ENCODE measurements at places on chromosomes 12 and 14.

- DNase-seq: no peak
Observed at GRCh38 chr14:79074510-79074909, 904.3 kb downstream of the NRXN3 start.

- no peak for DNase-seq
Observed at GRCh38 chr14:75984674-75985073, 889 bp upstream of the IFT43 start.

DNA sequence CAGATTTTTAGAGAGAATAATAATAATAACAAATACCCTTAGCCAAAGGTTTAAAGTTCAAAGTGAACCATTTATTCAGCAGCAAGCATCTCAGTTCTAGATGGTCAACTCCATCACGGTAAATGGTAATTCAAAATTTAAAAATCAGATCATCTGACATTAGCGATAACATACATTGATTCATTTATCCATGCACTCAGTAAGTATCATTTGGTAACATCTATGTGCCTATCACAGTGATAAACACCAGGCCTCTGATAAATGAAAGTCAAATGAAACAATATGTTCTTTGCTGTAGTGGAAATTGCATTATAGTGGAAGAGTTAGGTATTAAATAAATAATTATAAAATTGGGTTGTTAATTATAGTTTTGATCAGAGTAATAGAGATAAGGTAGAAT, 108.8 kb downstream of the CNTN1 start:
- DNase-seq: no peak

DNA sequence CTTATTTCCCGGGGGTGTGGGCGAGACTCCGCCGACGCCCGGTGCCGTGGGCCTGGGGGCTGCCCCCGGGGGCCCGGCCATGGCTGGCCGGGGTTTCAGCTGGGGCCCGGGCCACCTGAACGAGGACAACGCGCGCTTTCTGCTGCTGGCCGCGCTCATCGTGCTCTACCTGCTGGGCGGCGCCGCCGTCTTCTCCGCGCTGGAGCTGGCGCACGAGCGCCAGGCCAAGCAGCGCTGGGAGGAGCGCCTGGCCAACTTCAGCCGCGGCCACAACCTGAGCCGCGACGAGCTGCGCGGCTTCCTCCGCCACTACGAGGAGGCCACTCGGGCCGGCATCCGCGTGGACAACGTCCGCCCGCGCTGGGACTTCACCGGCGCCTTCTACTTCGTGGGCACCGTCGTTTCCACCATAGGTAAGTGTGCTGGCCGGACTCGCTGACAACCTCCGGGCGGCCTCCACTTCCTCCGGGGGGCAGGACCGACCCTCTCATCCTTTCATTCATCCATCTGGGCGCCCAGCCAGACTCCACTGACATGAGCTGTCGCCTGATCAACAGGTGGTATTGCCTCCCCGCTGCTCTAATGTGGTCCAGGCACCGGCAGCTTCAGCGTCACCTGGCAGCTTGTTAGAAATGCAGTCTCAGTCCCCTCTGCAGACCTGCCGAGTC, 467 bp downstream of the KCNK13 start:
- DNase-seq: no peak

DNA sequence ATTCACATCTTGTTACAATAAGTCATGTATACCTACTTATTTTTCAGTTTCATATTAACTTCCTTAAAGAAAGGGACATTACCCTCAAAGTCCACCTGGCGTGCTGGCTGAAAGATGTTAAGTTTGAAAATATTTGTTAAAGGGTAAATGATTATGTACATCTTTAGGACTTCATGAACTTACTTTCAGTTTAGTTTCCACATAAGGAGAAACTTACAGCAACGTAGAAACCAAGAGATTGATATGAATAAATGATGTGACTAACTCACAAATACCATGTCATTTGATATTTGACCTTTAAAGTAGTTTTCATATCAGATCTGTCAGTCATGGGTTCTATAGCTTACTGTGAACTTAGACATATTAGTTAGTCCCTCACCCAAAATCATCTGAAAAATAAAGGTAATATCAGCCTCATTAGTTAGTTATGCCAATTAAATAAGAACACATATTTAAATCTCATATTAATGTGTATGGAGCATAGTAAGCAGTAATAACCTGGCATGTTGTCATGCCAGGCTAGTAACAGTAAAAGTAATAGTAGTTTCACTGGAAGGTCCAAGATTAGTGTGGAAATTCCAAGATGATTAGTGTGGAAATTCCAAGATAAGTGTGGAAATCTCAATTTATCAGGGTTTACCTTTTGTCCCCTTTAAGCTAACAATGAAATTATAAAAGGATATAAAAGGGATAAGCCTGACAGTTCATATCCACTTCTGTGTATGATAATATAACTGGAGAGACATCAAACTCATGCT, 1.9 kb upstream of the CLEC2D start:
- no peak for DNase-seq

DNA sequence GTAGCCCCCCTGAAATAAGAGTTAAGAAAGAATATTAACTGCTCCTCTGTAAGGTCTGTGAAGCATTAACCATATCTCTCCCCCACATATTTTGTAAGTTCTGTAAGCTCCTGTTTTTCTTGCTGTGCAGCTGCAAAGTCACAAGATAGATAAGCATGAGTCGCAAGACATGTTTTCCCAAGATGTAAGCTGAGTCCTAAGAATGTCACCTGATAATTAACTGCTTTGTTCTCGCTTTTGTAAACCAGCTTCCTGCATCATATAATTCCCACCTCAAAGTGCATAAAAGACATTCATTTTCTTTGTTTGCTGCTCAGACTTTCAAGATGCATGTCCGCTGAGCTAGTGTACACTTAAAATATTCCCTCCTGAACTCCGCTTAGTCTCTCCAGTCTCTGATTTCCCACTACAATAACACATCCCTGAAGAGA, 27.0 kb upstream of the PHC1 start:
- no peak for DNase-seq

DNA sequence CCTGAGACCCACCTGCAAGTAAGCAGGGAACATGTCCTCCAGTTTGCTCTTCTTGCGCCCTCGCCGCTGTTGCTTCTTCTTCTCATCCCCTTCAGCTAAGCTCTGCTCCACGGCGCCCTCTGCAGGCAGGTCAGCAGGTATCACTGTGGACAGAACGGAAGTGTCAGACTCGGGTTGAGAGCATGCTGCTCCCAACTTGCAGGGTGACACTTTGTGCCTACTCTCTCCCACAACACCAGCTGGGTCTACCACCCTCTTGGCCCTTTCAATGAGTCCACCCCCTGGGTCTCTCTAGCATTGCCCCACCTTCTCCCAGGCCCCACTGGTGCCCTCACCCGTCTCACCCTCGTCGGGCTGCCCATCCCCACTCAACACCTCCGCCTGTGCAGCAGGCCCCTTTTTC, 16.7 kb downstream of the KMT2D start:
- DNase-seq: no peak

- no peak for DNase-seq
Observed at GRCh38 chr12:110669193-110669502, 19.8 kb downstream of the HVCN1 start.

- no peak for DNase-seq
Observed at GRCh38 chr12:89475203-89475990, 49.2 kb downstream of the GALNT4 start.

GRCh38 chr14:20415782-20416206, 2.5 kb upstream of the TEP1 start:
- peak; percentile 21 for DNase-seq

DNA sequence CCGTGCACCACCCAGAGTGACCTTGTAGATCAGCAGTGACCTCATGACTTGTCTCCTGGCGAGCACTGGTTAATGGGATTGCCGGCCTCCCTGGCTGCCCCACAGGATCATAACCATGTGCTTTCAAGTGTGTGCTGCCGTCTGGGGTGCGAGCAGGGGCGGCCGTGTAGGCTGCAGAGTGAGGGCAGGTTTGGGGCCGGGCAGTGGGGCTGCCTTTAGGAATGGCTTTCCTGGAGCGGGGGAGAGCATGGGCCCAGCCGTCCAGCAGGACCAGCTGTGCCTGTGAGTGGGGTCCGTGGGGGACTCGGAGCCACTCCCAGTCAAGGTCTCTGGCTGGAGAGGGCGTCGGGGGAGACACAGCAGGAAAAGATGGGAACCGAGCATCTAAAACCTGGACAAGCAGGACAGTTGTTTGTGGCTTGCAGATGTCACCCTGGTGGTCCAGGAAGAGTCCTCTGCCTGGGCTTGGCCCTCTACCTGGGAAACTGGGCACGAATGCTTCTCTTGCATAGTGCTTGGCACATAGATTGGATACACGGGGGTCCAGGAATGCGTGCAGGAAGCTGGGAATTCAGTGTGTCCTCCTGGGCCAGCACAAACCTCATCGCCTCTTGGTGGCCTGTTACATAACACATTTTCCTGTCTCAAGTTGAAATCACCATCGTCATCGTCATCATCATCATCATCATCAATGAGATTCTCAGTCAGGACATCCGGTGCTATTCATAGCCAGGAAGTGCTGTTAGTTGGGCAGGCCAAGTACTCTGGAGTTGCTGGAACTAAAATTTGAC, 96.0 kb downstream of the ADGRD1 start:
- no peak for DNase-seq

DNA sequence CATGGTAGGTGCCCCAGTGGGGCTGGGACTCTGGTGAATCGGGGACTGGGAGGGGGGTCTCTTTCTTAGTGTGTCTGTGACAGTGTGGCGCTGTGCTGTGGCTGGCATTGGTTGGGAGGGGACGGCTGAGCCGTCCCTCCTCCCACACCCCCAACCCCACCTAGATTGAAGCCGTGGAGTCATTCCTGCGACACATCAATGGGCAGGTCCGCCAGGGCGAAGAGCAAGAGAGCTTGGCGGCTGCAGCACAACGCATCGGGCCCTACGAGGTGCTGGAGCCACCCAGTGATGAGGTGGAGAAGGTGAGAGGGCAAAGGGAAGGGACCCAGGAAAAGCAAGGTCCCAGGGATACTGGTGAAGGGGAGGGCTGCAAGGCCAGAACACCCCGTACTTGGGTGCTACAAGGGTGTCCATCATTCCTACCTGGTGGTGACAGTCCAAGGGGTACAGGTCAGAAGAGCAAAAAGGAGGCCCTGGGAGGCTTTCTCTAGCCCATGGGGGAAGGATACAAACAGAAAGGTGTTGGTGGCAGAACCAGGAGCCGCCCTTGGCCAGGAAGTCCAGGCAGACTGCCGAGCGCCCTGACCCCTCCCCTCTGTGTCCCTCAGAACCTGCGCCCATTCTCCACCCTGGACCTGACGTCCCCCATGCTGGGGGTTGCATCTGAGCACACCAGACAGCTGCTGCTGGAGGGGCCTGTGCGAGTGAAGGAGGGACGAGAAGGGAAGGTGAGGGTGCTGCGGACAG, 7.4 kb downstream of the PLEKHG6 start:
- DNase-seq: no peak

GRCh38 chr14:26872515-26873361, 274.9 kb upstream of the NOVA1 start:
- no peak for DNase-seq

GRCh38 chr12:124305136-124305535, 10.2 kb downstream of the RFLNA start:
- DNase-seq: no peak

DNA sequence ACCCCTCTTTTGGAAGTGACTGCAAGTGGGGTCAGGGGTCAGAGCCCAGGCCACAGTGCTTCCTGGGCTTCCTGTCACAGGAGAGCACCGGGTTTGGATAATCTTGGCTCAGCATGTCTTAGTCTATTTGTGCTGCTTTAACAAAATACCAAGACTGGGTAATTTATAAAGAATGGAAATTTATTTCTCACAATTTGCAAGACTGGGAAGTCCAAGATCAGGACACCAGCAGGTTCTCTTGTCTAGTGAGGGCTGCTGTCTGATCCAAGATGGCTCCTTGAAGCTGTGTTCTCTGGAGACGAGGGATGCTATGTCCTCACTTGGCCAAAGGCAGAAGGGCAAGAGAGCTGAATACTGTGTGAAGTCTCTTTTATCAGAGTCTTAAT, 74.1 kb downstream of the RIN3 start:
- no peak for DNase-seq

GRCh38 chr12:14256121-14256520, 109.4 kb upstream of the ATF7IP start:
- DNase-seq: no peak

- no peak for DNase-seq
Observed at GRCh38 chr12:46179693-46180452, 89.0 kb downstream of the SLC38A1 start.

DNA sequence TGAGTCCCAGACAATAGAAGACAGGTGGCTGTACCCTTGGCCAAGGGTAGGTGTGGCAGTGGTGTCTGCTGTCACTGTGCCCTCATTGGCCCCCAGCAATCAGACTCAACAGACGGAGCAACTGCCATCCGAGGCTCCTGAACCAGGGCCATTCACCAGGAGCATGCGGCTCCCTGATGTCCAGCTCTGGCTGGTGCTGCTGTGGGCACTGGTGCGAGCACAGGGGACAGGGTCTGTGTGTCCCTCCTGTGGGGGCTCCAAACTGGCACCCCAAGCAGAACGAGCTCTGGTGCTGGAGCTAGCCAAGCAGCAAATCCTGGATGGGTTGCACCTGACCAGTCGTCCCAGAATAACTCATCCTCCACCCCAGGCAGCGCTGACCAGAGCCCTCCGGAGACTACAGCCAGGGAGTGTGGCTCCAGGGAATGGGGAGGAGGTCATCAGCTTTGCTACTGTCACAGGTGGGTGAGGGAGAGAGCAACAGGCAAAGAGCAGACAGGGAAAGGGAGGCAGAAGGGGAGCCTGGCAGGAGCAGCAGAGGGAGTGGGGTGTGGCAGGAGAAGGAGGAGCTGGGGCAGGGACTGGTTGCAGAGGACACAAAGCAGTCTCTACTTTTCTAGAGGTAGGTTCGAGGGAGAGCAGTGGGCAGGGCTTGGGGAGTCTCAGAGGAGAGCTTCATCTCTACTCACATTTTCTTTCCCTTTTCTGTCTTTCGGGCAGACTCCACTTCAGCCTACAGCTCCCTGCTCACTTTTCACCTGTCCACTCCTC, 452 bp downstream of the INHBE start:
- DNase-seq: no peak

- DNase-seq: no peak
Observed at GRCh38 chr14:105064721-105065143, 498 bp downstream of the GPR132 start.

GRCh38 chr14:89869606-89870005, 84.9 kb downstream of the EFCAB11 start:
- DNase-seq: no peak

- DNase-seq: no peak
Observed at GRCh38 chr12:3632256-3632655, 120.7 kb downstream of the CRACR2A start.

DNA sequence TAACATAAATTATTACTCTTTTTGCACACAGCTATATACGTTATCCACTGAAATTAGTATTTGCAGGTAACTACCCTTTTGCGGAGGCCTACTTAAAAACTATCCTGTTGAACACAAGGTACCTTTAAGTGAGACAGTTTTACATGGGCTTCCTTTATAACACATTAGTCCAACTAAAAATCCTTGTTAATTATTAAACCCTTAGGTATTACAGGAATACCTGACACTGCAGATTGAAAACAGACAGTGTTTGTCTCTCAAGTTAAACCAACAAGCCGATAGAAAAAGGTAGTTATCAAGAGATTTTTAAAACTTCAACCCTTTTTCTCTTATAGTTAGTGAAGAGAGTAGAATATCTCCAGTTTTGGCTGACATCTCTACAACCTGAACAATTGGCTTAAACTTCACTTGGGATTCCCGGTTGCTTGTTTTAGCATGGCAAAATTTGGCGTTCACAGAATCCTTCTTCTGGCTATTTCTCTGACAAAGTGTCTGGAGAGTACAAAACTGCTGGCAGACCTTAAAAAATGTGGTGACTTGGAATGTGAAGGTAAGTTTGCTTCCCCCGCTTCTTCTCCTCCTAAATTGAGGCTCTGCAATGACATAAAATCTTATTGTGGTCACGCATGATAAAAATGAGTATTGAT, at the start of gene MIA2:
TSS of gene MIA2 (plus strand) at position 236 of the 647 bp plus-strand sequence. CDS start at position 436, 200 bp downstream.
- no peak for DNase-seq

- no peak for DNase-seq
Observed at GRCh38 chr14:50031602-50032313, 84.6 kb downstream of the VCPKMT start.
